Activated CD4-positive, alpha-beta memory T cell treated with anti-CD3 and anti-CD28 coated beads, Interleukin-2, amount 10 ng/mL, durations not matched to agents 7 days and 5 days (primary cell): ENCODE measurements at places on chromosomes 5 and 9.
A peak's percentile ranks its signal among the peaks of the same experiment; 100 is the strongest.

DNA sequence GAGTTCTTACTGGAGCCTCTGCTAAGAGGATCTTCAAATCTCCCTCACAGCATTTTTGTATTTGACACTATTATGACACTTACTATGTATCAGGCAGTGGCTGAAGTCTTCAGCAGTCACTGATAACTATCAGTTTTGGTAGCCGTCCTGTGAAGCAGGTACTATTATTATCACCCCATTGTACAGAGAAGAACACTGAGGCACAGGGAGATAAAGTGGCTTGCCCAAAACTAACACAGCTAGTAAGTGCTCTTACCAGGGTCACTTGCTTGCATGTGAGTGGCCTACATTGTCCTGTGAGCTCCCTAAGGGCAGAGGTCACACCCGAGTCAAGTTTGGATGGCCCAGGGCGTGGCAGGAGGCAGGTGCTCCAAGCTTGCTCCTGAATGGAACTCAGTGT, 16.8 kb downstream of the GABBR2 start:
- DNase-seq = no peak

GRCh38 chr5:66645039-66645438, 48.8 kb downstream of the MAST4 start:
- no peak for DNase-seq

DNA sequence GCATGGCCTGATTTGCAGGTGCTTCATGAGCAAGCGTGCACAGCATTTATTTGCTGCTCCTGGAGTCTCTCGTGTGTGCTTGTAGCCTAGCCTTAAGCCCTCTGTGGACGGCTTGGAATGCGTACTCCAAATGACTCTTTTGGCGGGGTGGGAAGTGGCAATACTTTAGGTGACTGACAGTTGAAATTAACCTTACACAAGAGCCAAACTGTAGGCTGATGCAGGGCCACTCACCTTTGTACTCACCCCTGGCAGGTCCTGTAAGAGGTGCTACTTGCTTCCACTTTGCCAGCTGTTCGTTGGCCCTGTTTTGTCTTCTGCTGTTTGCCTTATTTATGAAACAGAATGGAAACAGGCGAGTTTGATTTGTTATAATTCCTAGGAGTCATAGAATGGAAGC, 22.9 kb downstream of the TENT4A start:
- no peak for DNase-seq

GRCh38 chr5:90601468-90601867, 42.9 kb downstream of the ADGRV1 start:
- DNase-seq = no peak

GRCh38 chr5:149849966-149850910, 94.4 kb downstream of the PDE6A start:
- DNase-seq = no peak

DNA sequence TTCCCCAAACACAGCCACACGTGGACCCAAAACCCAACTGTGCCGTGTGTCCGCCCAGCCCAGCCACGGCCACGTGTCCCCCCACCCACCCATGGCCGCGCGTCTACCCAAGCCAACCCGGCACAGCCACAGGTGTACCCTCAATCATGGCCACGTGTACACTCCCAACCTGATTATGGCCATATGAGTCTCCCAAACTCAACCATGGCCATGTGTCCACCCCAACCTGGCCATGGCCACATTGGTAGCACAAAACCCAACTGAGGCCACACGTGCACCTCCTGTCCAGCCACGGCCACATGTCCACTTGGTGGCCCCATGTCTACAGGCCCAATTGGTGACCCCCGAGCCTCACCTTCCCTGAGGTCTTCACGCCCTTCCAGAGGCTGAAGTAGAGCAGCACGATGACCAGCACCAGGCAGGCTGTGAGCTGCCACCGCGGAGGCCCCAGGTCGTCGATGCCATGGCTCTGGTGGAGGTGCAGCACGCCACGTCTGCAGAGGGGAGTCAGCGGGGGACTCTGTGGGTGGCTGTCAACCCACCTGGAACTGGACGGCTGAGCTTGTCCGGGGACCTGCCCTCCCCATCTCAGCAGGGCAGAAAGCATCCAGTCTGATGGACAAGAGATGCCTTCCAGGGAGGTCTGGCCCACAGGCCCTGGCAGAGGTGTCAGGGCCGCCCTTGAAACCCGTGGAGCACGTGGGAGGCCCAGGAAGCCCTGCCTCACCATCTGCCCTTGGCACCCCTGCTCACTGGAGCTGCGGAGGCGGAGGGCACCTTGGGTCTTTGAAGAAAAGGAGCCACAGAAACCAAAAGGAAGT, 23.5 kb downstream of the SLC6A3 start:
- no peak for DNase-seq

DNA sequence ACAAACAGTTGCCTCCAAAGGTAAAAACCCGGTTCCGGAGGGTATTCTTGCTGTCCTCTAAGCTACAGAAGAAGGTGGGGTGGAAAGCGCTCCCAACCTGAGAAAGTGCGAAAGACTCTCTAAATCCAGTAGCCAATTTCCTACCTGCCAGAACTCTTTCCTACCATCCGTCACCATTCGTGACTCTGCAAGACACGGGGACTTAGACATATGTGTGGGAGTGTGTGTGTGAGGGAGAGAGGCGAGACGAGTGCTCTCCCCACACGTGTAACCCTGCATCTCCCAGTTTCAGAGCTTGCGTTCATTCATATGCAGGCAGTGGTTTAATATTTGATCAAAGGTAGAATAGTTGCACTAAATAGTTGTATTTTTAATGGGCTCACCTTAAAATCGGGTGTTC, 473 bp upstream of the GABRA1 start:
- DNase-seq = no peak

- no peak for DNase-seq
Observed at GRCh38 chr5:143741421-143741820, 70.5 kb upstream of the HMHB1 start.

DNA sequence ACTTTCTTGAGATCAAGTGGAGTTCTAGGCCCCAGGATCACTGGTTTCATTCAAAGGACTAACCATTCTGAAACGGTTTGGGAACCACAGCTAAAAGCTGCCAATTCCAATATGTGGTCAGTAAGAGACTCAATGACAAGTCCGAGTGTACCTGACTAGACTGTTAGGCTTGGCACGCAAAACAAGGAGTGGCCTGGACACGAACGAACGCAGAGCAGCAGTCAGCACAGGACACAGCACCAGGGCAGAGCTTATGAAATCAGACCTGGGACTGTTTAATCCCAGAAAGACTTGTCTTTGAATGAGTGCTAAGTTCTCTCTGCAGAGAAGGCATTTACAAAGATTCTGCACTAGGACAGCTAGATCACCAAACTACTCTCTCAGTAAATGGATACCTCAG, 213.8 kb downstream of the GAPVD1 start:
- no peak for DNase-seq

DNA sequence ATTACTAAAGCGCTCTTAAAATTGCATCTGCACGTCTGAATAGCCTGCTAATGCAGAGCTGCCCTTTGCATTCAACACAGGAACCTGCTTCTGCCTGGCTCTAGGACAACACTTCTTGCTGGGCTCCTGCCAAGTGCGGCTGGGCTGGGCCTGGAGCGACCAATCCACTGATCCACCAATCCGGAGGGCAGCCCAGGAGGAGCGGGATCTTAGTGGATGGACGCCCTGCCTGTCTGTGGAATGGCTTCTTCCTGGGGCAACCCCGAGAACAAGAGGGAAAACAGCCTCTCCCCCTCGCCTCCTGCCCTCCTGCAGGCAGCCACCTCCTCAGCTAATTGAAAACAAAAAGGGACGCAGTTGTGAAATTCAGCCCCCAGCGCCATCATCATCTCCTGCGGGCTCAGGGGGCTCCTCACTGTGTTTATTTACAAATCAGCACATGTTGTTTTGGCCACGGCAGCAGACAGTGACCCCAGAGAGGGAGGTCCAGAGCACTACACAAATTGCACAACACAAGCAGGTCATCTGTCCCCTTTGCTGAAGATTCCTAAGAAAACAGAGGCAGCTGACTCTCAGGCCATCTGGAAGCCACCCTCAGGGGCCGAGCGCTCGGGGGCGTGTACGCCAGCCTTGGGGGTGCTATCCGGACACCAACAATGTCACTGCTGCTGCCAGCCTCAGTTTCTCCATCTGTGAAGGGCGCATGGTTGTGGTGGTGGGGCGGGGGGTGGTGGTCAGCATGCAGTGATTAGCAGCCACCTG, 57.3 kb downstream of the GADD45G start:
- no peak for DNase-seq

GRCh38 chr5:68231414-68232076, 16.0 kb downstream of the PIK3R1 start:
- DNase-seq = no peak

- DNase-seq = no peak
Observed at GRCh38 chr5:148993283-148993936, 69.5 kb downstream of the SH3TC2 start.

GRCh38 chr5:156598964-156599363, 251.1 kb upstream of the PPP1R2B start:
- no peak for DNase-seq

- no peak for DNase-seq
Observed at GRCh38 chr9:13805546-13805945, 508.4 kb downstream of the NFIB start.

- no peak for DNase-seq
Observed at GRCh38 chr5:4453655-4454054, 686.5 kb upstream of the ADAMTS16 start.

DNA sequence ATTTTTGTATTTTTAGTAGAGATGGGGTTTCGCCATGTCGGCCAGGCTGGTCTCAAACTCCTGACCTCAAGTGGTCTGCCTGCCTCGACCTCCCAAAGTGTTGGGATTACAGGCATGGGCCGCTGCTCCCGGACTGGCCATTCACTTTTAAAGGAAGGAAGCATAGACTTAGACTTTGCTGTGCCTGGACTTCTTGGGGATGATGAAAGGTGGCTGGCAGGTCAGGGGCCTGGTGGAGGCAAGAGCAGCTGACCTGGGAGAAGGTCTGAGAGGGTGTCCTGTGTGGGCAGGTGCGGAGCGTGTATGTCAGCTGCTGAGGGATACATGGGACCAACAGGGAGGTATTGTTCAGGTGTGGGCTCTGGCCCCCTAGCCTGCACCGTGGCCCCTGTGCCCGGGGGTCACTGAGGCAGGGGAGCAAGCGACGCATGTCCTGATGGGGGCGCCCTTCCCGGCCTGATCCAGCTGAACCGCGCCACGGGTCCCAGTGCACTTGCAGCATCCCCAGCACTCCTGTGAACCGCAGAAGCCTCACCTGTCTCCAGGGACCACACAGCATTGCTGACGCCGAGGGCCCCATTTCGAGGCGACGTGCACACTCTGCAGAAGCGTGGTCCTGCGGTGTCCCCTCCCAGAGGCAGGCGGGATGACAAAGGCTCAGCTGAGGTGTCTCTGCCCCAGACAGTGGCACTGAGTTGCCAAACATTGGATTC, 23.1 kb downstream of the NDUFS6 start:
- DNase-seq = no peak

- no peak for DNase-seq
Observed at GRCh38 chr5:178417391-178417811, 172.8 kb downstream of the COL23A1 start.

DNA sequence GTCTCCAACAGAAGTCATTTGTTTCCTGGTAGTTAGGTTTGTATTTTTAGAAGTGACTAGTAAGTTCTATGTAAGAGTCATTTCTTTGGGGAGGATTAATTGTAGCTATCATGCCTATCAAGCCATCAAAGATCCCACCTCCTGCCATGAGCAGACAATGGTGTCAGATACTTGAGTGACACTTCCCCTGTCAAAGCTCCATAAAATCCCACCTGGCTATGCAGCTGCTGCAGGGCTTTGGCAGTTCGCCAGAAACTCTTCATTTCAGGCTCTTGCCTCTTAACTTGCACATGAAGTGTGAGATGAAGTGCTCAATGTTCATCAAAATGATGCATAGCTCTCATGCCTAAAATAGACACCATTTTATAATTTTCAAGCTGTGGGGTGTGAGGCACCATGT, 312.1 kb downstream of the CDH12 start:
- DNase-seq = no peak

GRCh38 chr5:62315376-62316175, 9.6 kb downstream of the KIF2A start:
- no peak for DNase-seq

DNA sequence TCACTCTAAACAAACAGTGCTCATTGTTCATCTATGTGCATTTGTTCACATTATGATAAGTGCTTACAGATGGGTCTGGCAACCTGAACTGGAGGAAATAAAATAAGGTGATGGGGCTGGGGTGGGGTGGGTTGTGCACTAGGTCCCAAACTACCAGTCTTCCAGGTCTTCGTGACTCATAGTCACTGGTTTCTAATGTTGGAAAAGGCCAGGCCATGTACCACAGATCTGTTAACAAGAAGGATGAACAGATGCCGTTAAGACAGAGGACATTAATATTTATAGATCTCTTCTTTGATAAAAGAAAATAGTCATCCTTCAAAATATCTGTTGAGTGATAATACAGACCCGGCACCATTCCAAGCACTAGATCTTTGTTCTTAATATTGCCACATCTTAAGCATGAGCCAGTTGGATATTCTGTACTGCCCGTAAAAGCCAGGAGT, 71.4 kb upstream of the STARD4 start:
- no peak for DNase-seq

DNA sequence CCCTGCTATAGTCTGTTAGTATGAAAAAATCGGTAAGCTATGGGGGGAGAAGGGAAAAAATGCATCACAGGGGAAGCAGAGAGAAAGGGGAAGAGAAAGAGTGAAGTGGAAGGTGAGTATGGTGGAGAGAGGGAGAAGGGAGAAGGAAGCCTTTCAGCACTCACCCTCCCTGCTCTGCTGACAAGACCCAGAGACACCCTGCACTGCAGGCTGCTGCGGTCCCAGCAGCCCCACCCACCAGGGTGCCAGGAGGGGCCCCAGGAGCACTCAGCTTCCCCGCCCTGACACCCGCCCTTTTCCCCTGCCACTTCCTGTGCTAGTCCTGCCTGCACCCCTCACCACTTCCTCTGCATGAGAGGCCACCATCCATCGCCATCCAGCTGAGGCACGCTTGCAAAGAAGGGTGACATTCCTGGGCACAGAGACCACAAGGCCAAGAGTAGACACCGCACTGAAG, 12.7 kb downstream of the STK10 start:
- DNase-seq = peak; percentile 96

DNA sequence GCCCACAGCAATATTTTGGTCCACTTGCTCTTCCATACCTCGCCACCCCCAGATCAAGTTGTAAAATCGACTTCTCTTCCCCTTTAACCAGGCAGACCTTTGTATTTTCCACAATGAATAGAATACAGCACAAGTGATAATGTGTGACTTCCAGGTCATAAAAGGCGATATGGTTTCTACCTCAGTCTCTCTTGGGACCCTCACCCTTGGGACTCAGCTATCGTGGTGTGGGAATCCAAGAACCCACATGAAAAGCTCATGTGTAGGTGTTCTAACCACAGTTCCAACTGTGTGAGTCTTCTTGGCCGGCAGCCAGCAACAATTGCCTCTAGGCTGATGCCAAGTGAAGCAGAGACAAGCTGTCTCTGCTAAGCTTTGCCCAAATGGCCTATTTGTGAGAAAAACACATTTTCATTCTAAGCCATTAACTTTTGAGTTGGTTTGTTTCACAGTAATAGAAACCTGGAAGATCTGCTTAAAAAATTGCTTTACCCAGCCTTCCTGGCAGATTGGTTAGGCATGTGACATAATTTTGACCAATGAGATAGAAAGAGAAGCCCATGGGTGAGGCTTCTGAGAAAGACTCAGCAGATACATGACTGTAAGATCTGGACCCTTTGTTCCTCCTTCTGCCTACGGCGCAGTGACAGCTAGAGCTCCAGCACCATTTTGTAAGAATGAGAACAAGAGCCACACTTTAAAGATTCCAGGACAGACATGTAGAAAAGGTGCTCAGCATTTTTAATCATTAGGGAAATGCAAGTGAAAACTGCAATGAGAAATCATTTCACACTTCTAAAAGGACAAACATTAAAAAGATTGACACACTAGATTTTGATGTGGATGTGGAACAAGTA, 18.3 kb upstream of the MLLT3 start:
- peak; percentile 44 for DNase-seq
